ENCODE measurements at places on chromosomes 13 and 19.
A peak's percentile ranks its signal among the peaks of the same experiment; 100 is the strongest.

DNA sequence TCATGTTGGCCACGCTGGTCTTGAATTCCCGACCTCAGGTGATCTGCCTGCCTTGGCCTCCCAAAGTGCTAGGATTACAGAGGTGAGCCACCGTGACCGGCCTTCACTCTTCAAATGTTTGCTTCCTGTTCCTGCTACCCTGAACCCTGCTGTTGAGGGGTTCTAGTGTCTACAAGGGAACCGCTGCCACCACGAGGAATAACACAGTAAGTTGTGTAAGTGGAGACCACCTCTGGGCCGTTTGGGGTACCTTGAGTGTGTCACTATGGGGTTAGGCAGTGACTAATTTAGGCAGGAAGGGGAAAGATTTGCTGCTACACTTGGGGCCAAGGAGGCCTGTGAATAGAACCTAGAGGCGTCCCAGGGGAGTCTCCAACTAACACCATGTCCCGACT, 2.2 kb upstream of the MYADM start:
- DNase-seq = no peak

DNA sequence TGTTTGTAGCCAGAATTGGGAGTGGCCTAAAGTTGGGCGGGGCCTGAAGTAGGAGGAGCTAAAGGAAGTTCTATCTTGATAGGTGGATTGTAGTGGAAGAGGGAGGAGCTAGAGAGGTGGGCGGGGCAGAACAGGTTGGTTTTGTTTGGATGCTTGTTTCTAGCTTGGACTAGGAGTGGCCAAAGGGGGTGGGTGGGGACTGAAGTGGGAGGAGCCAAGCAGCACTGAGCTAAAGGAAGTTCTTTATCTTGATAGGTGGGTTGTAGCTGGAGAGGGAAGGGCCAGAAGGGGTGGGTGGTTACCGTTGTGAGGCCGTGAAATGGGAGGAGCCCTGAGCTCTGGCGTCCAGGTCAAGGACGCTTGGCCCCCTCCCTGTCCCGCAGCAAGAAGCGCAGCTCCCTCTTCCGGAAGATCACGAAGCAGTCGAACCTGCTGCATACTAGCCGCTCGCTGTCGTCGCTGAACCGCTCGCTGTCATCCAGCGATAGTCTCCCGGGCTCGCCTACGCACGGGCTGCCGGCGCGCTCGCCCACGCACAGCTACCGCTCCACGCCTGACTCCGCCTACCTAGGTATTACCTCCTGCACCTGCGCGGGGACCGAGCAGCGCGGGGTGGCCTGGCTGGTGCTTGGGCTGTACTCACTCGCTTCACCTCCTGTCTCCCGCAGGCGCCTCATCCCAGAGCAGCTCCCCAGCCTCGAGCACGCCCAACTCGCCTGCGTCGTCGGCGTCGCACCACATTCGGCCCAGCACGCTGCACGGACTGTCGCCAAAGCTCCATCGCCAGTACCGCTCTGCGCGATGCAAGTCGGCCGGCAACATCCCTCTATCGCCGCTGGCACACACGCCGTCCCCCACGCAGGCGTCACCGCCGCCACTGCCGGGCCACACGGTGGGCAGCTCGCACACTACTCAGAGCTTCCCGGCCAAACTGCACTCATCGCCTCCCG, 8.0 kb downstream of the DNASE2 start:
- DNase-seq = no peak

GRCh38 chr13:45101327-45102018, 18.8 kb upstream of the GTF2F2 start:
- DNase-seq = no peak

DNA sequence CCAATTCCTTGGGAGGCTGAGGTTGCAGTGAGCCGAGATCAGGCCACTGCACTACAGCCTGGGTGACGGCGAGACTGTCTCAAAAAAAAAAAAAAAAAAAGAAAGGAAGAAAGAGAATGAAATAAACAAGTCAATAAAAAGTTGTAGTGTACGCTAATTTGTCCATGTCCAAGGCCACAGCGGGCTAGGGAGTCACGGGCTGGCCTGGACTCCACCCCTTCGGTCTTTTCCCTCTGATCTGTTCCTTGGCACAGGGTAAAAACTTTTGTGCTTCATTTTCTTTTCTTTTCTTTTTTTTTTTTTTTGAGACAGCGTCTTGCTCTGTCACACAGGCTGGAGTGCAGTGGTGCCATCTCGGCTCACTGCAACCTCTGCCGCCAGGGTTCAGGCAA, 19.4 kb upstream of the MKNK2 start:
- no peak for DNase-seq

GRCh38 chr19:35757749-35758608, at the start of gene PROSER3:
TSS of gene PROSER3 (plus strand) at chr19:35758176. CDS start at chr19:35758216, 40 bp downstream.
- peak; percentile 99 for DNase-seq

- no peak for DNase-seq
Observed at GRCh38 chr13:26811581-26811980, 51.0 kb upstream of the GPR12 start.

GRCh38 chr13:98228661-98229341, 51.7 kb upstream of the RNF113B start:
- DNase-seq = no peak

DNA sequence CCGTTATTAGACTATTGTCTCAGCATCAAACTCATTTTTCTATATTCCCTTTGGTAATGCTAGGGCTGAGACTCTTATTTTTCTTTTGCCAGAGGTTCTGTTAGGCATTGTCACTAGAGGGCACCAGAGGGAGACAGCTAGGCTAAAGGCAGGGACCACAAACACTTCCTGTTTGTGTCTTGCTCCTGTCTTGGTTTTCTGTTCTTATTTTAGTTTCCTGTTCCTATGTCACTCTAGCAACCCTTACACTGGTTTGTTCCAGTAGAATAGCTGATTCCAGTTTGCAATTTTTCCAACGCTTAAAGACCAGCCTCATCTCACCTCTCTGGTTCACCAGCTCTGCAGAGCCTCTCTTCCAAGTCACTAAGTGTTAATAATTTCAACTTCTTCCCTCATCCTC, 772.0 kb downstream of the DIAPH3 start:
- DNase-seq = peak; percentile 30

- no peak for DNase-seq
Observed at GRCh38 chr19:34505321-34506025, 23.9 kb downstream of the WTIP start.

DNA sequence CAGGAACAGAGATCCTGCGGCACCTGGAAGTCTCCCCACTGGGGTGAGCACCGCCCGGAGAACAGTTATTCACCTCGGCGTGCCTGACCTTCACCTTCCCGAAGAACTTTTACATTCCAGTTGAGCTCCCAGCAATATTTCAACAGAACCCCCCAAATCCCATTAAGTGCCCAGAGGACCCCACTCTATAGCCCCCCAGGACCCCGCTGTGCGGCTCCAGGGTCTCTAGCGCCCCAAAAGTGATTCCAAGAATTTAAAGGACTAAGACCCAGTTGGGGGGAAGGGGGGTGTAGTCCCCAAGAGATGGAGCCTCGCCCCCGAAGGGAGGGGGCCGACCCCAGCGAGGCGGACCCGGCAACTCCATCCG, 480 bp downstream of the GPR108 start:
- DNase-seq = no peak

DNA sequence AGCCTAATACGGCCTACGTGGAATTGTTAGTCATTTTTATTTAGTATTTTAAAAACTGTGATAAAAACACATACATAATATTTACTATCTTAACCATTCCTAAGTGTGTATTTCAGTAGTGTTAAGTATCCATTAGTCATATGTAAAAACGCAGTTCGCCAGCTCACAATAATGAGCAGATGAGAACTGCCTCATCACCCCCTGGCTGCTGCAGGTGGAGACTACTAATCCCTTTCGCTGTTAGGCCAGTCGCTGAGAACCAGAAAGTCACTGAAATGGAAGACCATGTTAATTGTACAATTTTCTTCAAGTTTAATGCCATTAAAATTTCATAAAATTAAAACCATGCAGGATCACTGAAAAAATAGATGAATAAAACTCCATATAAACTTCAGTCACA, 1.6 kb downstream of the ESD start:
- no peak for DNase-seq

DNA sequence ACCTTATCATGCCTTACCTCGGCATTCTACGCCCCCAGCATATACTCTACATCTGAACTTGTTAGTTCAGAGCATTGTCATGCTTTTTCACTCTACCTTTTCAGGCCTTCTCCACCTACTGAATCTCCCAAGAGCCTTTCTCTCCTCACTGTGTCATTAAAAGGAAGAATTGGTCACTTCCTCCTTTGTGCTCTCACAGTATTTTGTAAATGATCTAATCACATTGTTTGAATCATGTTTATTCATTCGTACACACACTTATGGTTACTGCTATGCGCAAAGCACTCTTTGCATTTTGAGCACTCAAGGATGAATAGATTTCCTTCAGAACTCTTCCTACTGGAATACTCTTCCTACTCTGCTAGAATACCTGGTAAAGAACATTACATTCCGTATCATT, 15.8 kb upstream of the ELF1 start:
- DNase-seq = no peak

GRCh38 chr13:32022311-32022710, 9.3 kb upstream of the FRY start:
- DNase-seq = no peak

GRCh38 chr13:75647126-75647784, 11.1 kb downstream of the LMO7 start:
- no peak for DNase-seq

GRCh38 chr19:5058521-5059212, 89.8 kb downstream of the KDM4B start:
- no peak for DNase-seq

- DNase-seq = no peak
Observed at GRCh38 chr19:29247051-29247450, 34.1 kb upstream of the UQCRFS1 start.

DNA sequence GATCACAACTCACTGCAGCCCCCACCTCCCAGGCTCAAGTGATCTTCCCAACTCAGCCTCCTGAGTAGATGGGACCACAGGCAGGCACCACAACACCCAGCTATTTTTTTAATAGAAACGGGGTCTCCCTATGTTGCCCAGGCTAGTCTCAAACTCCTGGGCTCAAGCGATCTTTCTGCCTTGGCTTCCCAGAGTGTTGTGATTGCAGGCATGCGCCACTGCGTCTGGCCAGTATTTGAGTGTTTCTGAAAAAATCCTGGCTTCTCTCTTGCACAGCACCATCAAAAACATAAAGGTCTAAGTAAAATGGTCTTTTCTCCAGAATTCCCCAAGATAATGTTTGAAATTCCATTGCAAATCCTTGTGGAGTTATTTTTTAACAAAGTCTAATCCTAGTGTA, 47.8 kb downstream of the ELF1 start:
- no peak for DNase-seq

DNA sequence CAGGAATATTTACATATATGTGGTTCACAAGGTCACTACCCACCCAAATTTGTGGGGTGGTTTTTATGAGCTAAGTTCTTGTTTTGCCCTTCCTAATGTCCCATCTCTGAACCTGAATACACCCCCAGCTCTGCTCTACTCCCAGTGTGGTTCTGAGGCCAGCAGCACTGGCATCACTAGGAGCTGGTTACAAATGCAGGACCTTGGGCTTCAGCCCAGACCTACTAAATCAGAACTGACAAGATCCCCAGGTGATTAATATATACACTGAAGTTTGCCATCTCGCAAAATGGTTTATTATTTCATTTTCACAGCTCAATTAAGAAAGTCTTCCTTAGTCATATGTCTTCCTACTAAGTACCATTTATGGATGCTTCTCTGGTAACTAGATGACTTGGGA, 67.9 kb downstream of the FOXO1 start:
- DNase-seq = no peak

- DNase-seq = no peak
Observed at GRCh38 chr13:32041429-32041828, 9.9 kb downstream of the FRY start.

- peak; percentile 1 for DNase-seq
Observed at GRCh38 chr13:52158629-52159158, 703 bp downstream of the NEK3 start.

DNA sequence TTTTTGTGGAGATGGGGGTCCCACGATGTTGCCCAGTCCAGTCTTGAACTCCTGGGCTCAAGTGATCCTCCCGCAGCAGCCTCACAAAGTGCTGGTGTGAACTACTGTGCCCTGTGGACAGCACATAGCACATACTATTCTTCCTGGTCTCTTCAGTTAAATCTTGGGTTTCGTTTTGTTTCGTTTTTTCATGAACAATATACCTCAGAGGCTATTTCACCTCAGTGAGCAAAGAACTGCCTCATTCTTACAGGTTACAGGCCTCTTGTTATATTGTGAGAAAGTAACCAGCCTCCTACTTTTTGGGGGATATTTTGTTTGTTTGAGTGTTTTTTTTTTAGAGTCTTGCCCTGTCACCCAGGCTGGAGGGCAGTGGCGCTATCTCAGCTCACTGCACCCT, 1.3 kb upstream of the C3 start:
- DNase-seq = no peak

- DNase-seq = no peak
Observed at GRCh38 chr13:54305377-54305776, 1276.8 kb downstream of the OLFM4 start.

- no peak for DNase-seq
Observed at GRCh38 chr13:75796825-75797224, 160.7 kb downstream of the LMO7 start.

- DNase-seq = no peak
Observed at GRCh38 chr13:100528820-100529219, 59.8 kb downstream of the GGACT start.

DNA sequence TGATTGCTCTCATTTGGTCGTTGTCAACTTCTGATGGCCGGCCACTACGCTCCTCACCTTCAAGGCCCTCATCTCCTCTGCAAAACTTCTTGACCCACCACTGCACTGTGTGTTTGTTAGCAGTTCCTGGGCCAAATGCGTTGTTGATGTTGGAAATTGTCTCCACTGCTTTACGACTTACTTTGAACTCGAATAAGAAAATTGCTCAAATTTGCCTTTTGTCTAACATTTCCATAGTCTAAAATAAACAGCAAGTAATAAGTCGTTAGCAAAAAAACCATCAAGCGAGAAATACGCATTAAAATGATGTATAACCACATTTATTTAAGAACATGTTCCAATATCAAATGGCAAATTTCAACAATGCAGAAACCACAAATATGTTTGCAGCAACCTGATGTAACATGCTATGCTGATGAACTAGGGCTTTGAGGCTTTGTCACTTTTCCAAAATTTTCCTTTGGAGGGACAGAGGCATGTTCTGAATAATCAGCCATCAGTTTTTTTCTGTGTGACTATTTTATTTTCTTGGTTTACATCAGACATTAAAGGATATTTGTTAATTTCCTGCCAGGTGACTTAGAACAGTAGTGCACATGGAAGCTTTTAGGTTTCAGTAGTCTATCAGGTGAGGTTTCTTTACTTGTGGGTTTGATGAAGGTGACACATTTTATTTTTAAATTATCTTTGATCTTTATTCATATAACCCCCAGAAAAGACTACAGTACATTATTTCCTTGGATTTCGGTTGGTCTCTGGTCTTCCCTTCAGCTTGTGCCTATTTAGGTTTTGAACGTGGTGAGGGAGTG, 74.7 kb upstream of the TEX29 start:
- no peak for DNase-seq
